ENCODE measurements at places on chromosomes 11 and 22. TPM values are rescaled to one million over a fixed set of nuclear protein-coding genes. Genes with fewer than 3 reads are reported as not detected.

GRCh38 chr22:42022162-42022847 lies 23.7 kb downstream of the WBP2NL start:
- DNase-seq, result no peak

DNA sequence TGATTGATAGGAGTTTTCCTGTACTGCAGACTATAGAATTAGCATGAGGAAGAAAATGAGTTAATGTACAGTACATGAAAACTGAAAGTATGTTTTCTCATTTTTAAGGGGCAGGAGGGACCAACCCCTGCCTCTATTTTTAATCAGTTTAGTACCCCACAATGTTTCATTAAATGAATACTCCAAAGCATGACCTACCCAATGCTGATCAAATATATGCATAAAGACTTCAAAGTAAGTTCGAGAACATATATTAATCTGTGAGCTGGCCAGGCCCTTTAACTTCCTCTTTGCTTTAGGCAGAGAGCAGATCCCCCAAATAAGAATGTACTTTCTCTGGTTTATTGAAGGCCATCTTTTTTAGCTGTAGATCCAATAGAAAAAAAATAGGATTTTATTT lies 161.0 kb downstream of the FCHSD2 start:
- DNase-seq, result no peak

- DNase-seq, result no peak
Measured at GRCh38 chr11:2704896-2705606, 5.3 kb upstream of the KCNQ1OT1 start.

- DNase-seq, result no peak
Measured at GRCh38 chr11:43504316-43504950, 145.7 kb downstream of the TTC17 start.

- DNase-seq, result no peak
Measured at GRCh38 chr11:101129203-101129943, at the start of gene PGR. Gene PGR (minus strand): TSS chr11:101129813. CDS start chr11:101129070, 743 bp downstream.

DNA sequence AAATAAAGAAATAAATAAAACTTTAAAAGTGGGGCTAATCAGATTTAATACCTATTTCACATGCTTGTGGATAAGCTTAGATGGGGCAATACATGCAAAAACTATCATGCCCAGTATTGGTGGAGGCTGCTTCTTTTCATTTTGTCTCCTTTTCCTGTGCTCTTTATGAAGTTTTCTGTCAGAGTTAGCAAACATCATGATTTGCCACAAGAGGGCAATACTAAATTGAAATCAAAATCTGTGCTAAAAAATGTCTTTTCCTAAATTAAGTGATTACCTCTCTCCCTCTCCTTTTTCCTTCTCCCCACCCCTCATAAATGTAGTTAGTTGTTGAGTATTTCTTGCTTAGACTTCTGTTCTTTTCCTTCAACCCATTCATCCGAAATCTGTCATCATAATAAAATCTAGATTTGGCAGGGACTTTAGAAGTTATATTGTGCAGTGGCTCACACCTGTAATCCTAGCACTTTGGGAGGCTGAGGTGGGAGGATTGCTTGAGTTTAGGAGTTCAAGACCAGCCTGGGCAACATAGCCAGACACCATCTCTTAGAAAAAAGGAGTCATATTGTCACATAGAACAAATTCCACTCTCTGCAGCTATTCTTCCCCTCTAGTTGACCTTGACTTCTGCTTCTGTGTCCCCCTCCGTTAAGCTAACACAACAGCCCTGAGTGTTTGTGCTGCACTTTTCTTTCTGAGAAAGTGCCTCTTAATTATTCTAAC lies 4.7 kb upstream of the ARHGAP42 start:
- DNase-seq, result peak; percentile 36

GRCh38 chr11:93921695-93922468 lies 71.5 kb upstream of the VSTM5 start:
- peak; percentile 20 for DNase-seq

GRCh38 chr11:75734491-75735180 lies 17.0 kb downstream of the MOGAT2 start:
- no peak for DNase-seq

GRCh38 chr22:30826670-30827355 lies 132.1 kb downstream of the OSBP2 start:
- no peak for DNase-seq

GRCh38 chr11:61121917-61122316 lies 19.6 kb downstream of the CD5 start:
- DNase-seq, result no peak

- no peak for DNase-seq
Measured at GRCh38 chr22:27624042-27624441, 177.5 kb downstream of the MN1 start.

- no peak for DNase-seq
Measured at GRCh38 chr22:42283278-42284201, 13.1 kb upstream of the TCF20 start.

- DNase-seq, result no peak
Measured at GRCh38 chr11:88521799-88522201, 184.3 kb upstream of the CTSC start.

DNA sequence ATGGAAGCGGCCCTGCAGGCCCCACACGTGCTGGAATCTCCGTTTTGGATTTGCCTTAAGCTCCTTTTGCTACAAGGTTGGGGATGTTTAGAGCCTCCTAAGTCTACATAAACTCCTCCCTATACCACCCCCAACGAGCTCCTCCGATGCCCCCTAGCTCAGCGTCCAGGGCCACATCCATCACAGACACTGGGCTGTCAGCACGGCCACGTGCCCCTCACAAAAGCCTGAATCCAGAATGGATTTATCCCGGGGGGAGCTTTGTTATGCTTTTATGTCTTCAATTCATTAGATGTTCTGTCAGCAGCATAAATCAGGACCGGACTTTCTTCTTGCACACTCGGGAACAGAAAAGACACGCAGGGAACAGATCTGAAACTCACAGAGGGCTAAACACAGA lies 52.6 kb upstream of the CD82 start:
- DNase-seq, result no peak

DNA sequence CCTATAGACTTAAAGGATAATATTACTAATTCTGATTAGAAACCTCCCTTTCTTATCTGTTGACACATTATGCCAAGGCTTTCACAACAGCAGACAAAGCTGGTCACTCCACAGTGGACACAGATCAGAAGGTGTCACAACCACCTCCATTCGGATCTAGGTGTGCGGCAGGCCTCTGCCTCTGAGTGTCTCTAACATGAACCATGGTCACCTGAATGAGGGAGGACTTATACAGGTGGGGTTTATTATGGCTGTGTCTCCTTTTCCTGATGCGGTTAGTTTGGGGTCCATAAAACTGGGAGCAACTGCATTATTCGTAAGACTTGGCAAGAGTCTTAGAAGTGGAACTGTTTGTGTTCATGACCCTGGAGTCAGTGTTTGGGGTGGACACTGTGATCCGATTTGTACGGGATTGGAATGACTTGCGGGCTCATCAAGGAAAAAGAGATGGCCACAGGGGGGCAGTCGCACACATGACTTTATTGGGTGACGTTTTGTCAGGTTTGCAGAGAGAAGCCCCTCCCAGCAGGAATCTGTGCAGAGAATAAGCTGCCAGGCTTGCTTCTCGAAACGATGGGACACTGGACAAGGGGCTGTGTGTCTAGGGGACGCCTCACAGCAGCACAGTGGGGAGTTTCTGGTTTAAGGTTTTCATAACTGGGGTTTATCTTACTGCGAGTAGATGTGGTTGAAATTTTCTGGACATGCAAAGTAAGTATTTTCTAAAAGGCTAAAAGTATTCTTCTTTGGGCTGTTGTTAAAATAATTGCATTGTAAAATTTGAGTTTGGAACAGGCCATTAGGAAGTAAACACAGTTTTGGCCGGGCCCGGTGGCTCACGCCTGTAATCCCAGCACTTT lies 90.6 kb downstream of the GAB4 start:
- DNase-seq, result peak; percentile 14

DNA sequence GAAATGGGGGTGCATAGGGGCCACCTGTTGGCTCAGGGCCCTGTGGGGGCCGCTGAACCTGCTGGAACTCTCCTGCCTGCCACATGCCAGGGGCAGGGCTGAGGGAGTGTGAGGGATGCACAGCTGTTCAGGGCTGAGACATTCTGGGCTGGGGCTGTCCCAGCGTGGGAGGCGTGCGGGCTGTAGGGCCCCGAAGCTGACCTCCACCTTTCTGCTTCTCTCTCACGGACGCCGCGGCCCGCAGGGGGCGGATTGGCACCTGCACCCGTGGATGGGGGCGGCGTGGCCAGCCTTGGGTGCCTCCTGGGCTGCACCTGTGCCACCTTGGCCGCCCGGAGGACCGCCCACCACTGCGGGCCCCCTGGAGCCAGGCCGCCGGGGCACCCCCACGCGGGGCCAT lies 4.1 kb downstream of the CCDC188 start:
- no peak for DNase-seq

DNA sequence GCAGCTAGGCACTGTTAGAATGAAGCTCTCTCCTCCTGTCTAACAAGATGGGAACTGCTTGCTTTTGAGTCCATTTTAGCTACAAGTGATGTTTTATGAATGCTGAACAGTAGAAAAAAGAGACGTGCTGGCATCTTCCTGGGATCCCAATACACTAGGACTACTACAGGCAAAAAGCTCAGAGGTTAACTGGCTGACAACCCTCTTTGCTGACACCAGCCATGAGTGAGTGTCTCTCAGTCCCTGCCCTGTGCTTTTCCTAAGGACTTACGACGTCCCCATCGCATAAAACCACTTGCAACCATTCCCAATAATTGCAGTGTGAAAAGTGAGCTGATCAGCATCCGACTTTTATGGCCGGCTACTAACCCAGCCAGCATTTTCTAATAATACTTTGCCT lies 213.5 kb downstream of the NTM start:
- DNase-seq, result no peak

DNA sequence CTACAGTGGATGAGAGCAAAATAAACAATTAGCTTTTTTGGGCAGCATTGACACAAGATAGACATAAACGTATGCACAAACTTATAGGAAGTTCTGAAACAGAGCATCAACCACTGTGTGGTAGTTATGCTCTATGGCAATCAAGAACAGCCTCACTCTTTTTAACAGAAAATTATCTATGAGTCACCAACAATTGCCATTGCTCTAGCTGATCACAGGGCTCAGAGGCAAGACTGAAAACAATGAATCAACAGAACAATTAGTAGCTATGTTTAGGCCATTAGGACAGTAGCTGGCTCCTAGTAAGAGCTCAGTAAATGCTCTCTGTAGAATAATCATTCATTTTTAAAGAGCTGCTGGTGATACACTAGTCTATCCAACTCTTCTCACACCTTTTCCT lies 34.9 kb upstream of the PICALM start:
- DNase-seq, result no peak

- no peak for DNase-seq
Measured at GRCh38 chr11:120391292-120391691, 55.1 kb downstream of the ARHGEF12 start.

Gene C11orf86
- not detected for total RNA-seq

Gene CCDC188
- total RNA-seq, result 0.84 TPM

Gene CSF2RB
- not detected for total RNA-seq

Gene CEP126
- total RNA-seq, result 0.21 TPM

Gene KDM4E
- total RNA-seq, result not detected

Gene BTBD18
- not detected for total RNA-seq

Gene C11orf97
- not detected for total RNA-seq

Gene FAM111A
- 70.0 TPM for total RNA-seq

Gene P2RY2
- not detected for total RNA-seq

Gene MDK
- total RNA-seq, result 253 TPM

Gene SLC22A6
- not detected for total RNA-seq

Data from SJSA1 (cell line).